Aortic smooth muscle cell (primary cell): ENCODE measurements at places on chromosomes 7 and 10. TPM values are rescaled to one million over a fixed set of nuclear protein-coding genes. Genes with fewer than 3 reads are reported as not detected.

Gene INA
- 0.26 and 0.44 TPM in 2 replicates for total RNA-seq

Gene SFXN4
- total RNA-seq: 6.6 and 9.8 TPM in 2 replicates

Gene TACC2
- total RNA-seq: 9.6 and 14.1 TPM in 2 replicates

Gene LRRD1
- total RNA-seq: 0.12 and 0.13 TPM in 2 replicates

Gene GNGT1
- total RNA-seq: not detected in 2 replicates

Gene SPDYE11
- not detected in 2 replicates for total RNA-seq

Gene AOC1
- not detected in 2 replicates for total RNA-seq

Gene SPDYE1
- total RNA-seq: not detected in 2 replicates

Gene ODAD2
- 0.40 and 0.68 TPM in 2 replicates for total RNA-seq

Gene KCP
- under 0.01 TPM in 1 of 2 replicates, not detected in the other for total RNA-seq

Gene RSPH10B
- 0.53 TPM in 1 of 2 replicates, not detected in the other for total RNA-seq

Gene ASZ1
- total RNA-seq: not detected in 2 replicates

Gene NANOS1
- 1.1 and 1.2 TPM in 2 replicates for total RNA-seq

Gene OR13A1
- under 0.01 TPM in 1 of 2 replicates, not detected in the other for total RNA-seq

Gene ZNRF2
- 4.2 and 4.6 TPM in 2 replicates for total RNA-seq

Gene CPA4
- total RNA-seq: 0.92 and 1.6 TPM in 2 replicates

Gene ZNF467
- 0.26 and 2.5 TPM in 2 replicates for total RNA-seq

Gene ERVW-1
- total RNA-seq: not detected in 2 replicates

Gene PRLHR
- total RNA-seq: not detected in 2 replicates

Gene PIK3CG
- 0.12 and 0.26 TPM in 2 replicates for total RNA-seq

Gene MYL7
- total RNA-seq: not detected in 2 replicates

Gene PLEKHS1
- not detected in 2 replicates for total RNA-seq

Gene GCK
- total RNA-seq: 0.25 and 0.26 TPM in 2 replicates

Gene FGL2
- total RNA-seq: 616 and 760 TPM in 2 replicates

Gene EPHA1
- not detected in 2 replicates for total RNA-seq

Gene CDC14C
- not detected in 2 replicates for total RNA-seq
